ENCODE measurements at places on chromosomes 6 and 20. TPM values are rescaled to one million over a fixed set of nuclear protein-coding genes. Genes with fewer than 3 reads are reported as not detected.
A peak's percentile ranks its signal among the peaks of the same experiment; 100 is the strongest.

DNA sequence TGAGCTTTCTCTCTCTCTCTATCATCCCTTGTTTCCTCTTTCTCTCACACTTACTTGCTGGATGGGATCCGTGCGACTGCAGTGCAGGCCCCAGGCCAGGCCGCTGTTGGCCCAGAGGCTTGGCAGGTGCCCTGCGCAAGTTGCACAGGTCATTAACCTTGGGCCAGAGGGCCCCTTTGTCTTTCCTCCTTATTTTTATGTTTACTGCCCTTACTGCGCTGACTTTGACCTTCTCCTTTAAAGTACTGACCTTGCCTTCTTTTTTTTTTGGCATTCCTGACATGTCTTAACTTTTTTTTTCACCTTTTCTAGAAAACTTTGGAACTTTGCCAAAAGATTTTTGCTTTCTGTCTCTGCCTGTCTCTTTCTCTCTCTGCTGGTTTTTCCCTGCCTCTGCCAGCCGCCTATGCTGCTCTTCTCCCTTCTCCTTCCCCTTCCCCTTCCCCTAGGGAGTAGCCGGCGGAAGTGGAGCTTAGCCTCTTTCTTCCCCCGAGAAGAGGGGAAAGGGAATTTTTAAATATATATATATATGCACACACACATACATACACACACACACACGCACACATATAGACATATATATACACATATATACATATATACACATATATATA, 59.6 kb upstream of the CDH4 start:
- H3K4me1 ChIP-seq = no peaks in the 10 kb centered on the region
- no peak overlapping the region for H3K4me3 ChIP-seq
- H3K36me3 ChIP-seq = no peaks in the 10 kb centered on the region

CAP2 gene
- 17.0 TPM for total RNA-seq

IRF4 gene
- total RNA-seq = not detected

- no peaks in the 10 kb centered on the region for H3K4me1 ChIP-seq
- H3K27ac ChIP-seq = peak overlapping the region; percentile 23
- H3K36me3 ChIP-seq = no peaks in the 10 kb centered on the region
- H3K4me3 ChIP-seq = no peak overlapping the region
- no peaks in the 10 kb centered on the region for H3K27me3 ChIP-seq
These were observed 12.4 kb downstream of the LAMA4 start for GRCh38 chr6:112241820-112242429.

DNA sequence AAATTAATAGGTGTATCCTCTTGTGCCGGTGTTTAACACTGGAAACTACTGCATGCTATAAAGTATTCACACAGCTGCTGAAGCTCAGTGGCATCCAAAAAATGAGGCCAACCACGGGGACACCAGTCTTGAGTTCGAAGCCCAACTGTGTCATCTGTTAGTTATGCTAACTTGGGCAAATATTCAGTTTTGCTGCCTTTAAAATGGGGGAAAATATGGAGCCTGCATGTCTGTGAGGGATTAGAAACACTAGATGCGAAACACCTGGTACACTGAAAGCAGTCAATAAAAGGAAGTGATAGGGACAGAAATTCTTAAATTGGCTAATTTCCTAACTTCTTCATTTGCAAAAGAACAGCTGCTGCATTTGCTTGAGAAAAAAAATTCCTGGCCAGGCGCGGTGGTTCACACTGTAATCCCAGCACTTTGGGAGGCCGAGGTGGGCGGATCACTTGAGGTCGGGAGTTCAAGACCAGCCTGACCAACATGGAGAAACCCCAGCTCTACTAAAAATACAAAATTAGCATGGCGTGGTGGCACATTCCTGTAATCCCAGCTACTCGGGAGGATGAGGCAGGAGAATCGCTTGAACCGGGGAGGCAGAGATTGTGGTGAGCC, 36.6 kb upstream of the MLIP start:
- no peak overlapping the region for H3K27ac ChIP-seq
- H3K4me3 ChIP-seq = no peak overlapping the region
- no peaks in the 10 kb centered on the region for H3K4me1 ChIP-seq
- DNase-seq = no peak
- no peaks in the 10 kb centered on the region for H3K27me3 ChIP-seq

- DNase-seq = peak; percentile 57
- H3K36me3 ChIP-seq = no peaks in the 10 kb centered on the region
- H3K4me3 ChIP-seq = no peak overlapping the region
- no peaks in the 10 kb centered on the region for H3K27me3 ChIP-seq
- peaks cover 3% of the 10 kb centered on the region for H3K4me1 ChIP-seq
- peak overlapping the region; percentile 66 for H3K27ac ChIP-seq
These were observed 29.5 kb downstream of the SNX5 start for GRCh38 chr20:17938871-17939619.

HLA-DRA gene
- 356 TPM for total RNA-seq

DNA sequence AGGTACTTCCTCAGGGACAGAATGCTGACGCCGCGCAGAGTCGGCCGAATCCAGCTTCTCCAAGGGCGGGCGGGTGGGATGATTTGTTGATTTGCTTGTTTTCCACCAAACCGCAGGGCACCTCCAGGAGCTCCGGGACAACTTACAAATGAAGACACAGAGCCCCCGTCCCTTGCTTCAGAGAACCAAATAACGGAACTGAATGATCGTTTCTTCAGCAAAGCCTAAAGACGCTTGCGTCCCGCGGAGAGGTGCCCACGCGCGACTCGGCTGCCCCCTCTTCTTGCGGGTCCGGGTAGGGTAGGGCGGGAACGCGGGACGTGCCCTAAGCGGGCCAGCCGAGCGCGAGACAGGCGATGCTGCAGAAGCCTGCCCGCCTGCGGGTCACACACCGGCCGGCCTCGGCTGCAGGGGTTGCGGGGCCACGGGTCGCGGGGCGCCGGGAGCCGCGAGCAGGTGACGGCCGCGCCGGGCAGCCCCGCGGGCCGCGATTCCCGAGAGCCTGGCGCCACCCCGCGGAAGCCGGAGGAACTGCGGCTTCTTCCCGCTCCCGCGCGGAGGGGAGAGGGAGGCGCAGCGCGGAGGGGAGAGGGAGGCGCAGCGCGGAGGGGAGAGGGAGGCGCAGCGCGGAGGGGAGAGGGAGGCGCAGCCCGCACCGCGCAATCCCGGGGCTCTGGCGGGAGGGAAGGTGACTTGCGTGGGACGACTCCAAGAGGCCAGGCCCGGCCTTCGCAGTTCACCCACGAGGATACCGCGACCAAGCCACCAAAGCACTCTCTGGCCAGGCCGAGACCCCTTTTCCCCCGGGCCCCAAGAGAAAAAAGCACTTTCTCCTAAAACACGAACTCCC, 7.7 kb upstream of the FOXF2 start:
- no peak overlapping the region for H3K27ac ChIP-seq
- H3K36me3 ChIP-seq = no peaks in the 10 kb centered on the region
- H3K4me3 ChIP-seq = no peak overlapping the region
- DNase-seq = peak; percentile 41

TOX2 gene
- 4.8 TPM for total RNA-seq

DNA sequence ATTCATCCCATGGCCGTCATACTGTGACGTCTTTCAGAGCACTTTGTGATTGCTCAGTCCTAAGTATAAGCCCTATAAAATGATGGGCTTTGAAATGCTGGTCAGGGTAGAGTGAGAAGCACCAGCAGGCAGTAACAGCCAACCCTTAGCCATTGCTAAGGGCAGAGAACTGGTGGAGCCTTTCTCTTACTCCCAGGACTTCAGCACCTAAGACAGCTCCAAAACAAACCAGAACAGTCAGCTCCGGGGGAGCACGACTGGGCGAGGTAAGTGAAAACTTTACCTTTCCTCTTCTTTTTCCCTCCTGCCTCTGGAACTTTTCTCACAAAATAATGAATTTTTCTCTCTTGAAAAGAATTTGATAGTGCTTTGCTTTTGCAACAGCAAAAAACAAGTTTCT, at the start of gene VIP:
Gene VIP (plus strand): TSS at position 104 of the 400 bp plus-strand sequence. CDS start 1,381 bp downstream, outside the sequence.
- no peak within 1 kb of the TSS for H3K27ac ChIP-seq
- H3K36me3 ChIP-seq = no peaks in the 10 kb centered on the region
- no peak within 1 kb of the TSS for H3K4me3 ChIP-seq
- H3K4me1 ChIP-seq = no peaks in the 10 kb centered on the region
- no peaks in the 10 kb centered on the region for H3K27me3 ChIP-seq

- no peak overlapping the region for H3K4me3 ChIP-seq
- DNase-seq = no peak
- no peak overlapping the region for H3K27ac ChIP-seq
- no peaks in the 10 kb centered on the region for H3K36me3 ChIP-seq
- H3K27me3 ChIP-seq = no peaks in the 10 kb centered on the region
- H3K4me1 ChIP-seq = no peaks in the 10 kb centered on the region
These were observed 378.8 kb downstream of the QKI start for GRCh38 chr6:163793011-163793983.

RAD21L1 gene
- total RNA-seq = not detected

DNA sequence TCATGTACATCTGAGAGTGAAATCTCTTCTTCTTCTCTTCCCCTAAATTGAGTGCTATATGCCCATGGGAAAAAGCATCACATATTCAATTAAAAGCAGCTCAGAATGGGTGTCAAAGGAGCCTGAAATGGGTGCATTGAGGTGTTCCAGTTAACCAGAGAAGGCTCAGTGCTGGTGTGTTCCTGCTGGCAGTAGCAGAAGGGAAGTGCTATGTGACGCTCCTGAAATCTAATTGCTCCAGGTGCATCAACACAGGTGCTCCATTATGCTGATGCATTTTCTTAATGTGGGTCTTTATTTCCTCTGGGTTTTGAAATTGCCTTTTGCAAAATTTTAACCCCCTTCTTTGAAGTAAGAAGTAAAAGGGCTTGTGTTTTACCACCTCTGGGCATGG, 17.9 kb downstream of the SLC22A2 start:
- H3K4me3 ChIP-seq = no peak overlapping the region
- no peaks in the 10 kb centered on the region for H3K4me1 ChIP-seq
- H3K36me3 ChIP-seq = no peaks in the 10 kb centered on the region
- no peak overlapping the region for H3K27ac ChIP-seq
- no peaks in the 10 kb centered on the region for H3K27me3 ChIP-seq
- no peak for DNase-seq

DNA sequence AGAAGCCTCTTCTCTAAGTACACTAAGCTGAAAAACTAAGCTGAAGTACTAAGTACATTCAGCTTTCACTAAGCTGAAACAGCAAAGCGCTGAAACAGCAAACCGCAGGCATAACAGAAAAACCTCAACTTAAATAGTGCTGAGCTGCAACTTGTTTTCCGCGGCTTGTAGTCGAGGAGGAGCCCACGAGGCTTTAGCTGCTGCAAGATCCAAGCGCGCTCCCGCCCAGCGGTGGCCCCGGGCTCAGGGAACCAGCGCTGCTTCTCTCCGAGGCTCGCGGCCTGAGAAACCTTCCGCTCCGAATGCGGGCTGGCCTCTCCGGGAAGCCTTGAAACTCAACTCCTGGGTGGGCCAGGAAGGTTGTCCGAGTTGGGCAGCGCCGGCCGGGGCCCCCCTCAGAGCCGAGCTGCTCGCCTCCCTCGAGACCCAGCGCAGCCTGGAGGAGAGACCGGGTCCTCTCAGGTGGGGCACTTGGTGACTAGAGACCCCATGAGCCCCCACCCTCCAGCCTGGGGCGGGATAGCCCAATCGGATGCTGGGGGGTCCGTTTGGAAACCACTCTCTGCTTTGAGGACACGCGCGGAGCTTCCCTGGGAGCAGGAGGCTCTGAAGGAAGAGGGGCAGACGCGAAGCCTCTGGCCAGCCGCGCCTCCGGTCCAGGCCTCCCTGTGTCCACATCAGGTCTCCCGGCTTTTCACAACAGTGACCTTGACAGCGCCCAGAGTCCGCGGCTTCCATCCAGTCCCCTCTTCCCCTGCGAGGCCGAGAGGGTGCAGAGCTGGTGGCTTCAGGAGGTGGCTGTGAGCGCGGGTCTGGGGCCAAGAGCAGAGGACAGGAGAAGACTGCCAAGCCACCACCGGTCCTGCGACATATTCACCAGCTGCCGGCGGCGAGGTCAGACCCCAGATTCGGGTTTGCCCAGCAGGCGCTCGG, 38.1 kb upstream of the HLA-E start:
- no peak overlapping the region for H3K27ac ChIP-seq
- no peak for DNase-seq
- no peaks in the 10 kb centered on the region for H3K4me1 ChIP-seq

DNA sequence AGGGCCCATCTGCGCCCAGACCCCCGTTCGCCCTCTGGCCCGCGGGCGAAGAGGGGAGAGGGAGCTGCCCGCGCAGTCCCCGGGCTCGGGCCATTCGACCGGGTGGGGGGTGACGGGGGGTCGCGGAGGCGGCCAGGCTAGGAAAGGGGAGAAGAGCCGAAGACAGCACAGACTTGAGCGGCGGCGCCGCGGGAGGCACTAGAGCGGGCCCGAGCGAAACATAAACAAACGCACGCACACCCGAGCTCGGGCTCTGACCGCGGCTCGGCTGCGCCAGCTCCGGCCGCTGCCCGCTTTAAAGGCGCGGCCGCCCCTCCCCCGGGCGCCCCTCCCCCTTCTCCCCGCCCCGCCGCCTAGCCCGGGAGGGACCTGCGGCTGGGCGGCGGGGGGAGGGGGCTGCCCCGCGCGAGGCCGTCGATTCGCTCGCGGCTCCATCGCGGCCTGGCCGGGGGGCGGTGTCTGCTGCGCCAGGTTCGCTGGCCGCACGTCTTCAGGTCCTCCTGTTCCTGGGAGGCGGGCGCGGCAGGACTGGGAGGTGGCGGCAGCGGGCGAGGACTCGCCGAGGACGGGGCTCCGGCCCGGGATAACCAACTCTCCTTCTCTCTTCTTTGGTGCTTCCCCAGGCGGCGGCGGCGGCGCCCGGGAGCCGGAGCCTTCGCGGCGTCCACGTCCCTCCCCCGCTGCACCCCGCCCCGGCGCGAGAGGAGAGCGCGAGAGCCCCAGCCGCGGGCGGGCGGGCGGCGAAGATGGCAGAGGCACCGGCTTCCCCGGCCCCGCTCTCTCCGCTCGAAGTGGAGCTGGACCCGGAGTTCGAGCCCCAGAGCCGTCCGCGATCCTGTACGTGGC, at the start of gene FOXO3:
Gene FOXO3 (plus strand): TSS at position 455 of the 846 bp plus-strand sequence. CDS start 292 bp downstream, at position 747.
- peak; percentile 93 for DNase-seq
- H3K4me1 ChIP-seq = peaks cover 8% of the 10 kb centered on the region
- no peaks in the 10 kb centered on the region for H3K27me3 ChIP-seq
- peak within 1 kb of the TSS; percentile 86 for H3K4me3 ChIP-seq
- H3K27ac ChIP-seq = peak within 1 kb of the TSS; percentile 99

RSPH9 gene
- total RNA-seq = not detected

LY6G6F gene
- total RNA-seq = not detected

LY6G6C gene
- not detected for total RNA-seq

GRCh38 chr20:50844430-50845100, 49.7 kb downstream of the BCAS4 start:
- no peaks in the 10 kb centered on the region for H3K27me3 ChIP-seq
- H3K27ac ChIP-seq = no peak overlapping the region
- no peak overlapping the region for H3K4me3 ChIP-seq
- DNase-seq = no peak
- H3K36me3 ChIP-seq = no peaks in the 10 kb centered on the region

DNA sequence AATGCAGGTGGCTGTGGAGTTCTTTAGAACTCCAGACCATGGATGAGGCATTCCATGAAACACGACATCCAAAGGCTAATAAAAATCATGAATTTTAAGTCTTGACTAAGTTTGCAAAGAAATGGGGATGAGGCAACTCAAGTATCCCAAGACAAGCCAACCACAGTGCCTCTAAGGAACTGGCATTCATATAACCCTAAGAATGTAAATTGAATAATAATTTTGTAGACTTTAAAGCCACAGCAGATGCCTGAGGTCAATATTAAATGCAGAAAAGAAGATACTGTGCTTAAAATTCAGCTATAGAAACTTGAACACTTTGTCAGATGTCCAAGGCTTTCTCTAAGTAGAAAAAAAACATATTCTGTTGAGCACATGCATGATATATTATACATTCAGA, 54.5 kb downstream of the TFAP2B start:
- no peaks in the 10 kb centered on the region for H3K27me3 ChIP-seq
- DNase-seq = no peak
- no peaks in the 10 kb centered on the region for H3K36me3 ChIP-seq
- H3K4me3 ChIP-seq = no peak overlapping the region

SLCO4A1 gene
- 1.8 TPM for total RNA-seq

All from uterus (tissue), 4 donors.